ENCODE measurements at places on chromosomes 3 and 15.
A peak's percentile ranks its signal among the peaks of the same experiment; 100 is the strongest.

GRCh38 chr15:38028869-38029268 is 94.4 kb downstream of the TMCO5A start:
- DNase-seq, result peak; percentile 74

DNA sequence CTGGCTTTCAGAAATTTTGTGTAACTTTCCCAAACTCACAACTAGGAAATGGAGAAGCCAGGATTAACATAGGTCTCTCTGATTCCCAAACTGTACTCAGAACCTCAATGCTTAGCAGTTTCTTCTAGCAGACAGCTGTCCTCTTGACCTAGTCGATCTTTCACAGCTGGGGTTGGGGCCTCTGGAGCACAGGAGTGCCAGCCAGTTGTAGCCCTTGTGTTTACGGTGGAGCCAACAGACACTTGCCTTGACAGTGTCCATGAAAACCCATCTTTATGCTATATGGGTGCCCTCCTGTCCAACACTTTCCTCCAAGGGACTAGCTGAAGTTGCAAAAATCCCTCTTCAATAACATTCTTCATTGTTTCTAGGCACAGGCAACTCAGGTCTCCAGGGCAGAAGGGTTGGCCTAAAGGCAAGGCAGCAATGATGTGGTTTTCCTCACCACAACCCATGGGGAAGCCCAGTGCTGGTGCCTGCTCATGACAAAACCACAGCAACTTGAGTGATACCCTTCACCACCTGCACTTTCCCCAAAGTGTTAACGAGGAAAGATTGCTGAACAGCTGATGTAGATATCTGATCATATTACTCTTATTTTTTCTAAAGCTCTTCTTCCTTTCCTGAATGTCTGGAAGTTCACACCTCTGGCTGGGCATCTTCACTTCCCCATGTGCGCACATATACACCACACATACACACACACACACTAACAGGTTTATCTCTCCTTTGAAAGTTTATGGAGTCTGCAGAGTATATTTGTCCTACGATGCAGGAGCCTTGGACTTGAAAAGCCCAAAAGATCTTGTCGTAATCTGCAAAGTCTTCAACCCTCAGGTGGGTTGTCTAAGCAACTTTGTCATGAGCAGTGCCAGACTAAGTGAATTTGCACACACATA is 11.0 kb upstream of the KNG1 start:
- DNase-seq, result no peak

GRCh38 chr3:100761211-100761942 is 52.1 kb downstream of the TFG start:
- DNase-seq, result no peak

DNA sequence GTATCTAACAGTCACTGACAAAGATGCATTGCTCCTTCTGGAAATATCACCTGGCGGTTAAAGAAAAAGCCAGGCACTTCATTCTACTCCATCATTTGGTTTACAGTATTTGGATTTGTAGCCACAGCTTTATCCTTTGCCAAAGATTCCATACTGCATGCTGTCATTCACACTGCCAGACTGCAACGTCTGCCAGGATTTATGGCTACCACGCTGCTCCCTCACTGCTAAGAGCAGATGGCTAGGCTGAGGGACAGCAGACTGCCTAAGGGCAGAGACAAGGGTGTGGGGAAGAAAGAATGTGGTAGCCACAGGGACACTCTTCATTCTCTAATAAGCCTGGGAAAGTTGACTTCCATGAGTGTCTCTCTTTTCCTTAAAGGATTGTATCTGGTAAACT is 1047.0 kb downstream of the TUSC7 start:
- no peak for DNase-seq

DNA sequence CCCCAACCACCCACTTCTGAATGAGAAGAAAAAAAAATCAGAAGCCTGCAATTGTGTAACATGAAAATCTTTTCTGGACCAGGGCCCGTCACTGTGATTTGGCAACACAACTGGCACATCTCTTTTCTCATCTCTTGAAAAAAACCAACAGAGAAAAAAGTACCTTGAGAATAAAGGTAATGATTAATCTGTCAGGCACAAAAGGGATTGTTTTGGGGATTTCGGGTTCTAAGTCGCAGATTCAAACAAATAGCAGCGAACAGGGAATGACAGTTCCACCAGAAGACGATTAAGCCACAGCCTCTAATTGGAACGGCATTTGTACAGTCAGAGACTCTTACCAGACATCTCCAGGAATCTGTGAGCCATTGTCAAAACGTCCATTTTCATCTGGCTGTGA is at the start of gene AQP9:
TSS of gene AQP9 (plus strand) at position 276 of the 400 bp plus-strand sequence. CDS start 185 bp downstream, outside the sequence.
- peak; percentile 90 for DNase-seq

DNA sequence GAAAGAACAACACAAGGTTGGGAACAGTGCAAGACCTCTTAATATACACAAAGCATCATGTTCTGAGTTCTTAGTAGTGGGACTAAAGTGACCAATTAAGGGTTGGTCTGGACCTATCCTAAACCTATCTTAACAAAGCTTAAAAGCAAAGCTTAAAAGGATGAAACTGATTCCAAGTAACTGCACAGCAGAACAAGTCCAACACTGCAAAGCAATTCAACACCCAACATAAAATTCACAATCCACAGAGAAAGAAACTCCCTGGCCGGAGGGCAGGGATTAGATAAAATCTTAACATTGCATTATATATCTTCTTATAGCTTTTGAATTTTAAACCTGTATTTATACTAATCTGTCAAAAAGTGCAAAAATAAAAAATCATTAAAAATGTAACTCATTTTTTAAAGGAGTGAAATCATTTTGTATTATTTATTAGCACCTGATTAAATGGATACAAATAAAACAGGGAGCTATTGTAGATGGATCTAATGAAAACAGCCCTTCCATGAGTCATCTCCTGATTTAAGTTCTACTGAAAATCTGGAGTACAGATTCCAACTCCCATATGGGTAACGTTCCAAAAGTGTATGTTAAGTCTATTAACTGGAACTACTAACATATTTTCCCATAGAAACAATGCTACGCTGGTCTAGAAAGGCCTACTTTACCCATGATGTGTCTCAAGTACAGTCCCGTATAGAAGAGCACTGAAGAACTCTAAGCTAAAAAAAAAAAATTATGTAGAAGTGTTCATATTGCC is 34.9 kb downstream of the PIK3R4 start:
- DNase-seq, result no peak

DNA sequence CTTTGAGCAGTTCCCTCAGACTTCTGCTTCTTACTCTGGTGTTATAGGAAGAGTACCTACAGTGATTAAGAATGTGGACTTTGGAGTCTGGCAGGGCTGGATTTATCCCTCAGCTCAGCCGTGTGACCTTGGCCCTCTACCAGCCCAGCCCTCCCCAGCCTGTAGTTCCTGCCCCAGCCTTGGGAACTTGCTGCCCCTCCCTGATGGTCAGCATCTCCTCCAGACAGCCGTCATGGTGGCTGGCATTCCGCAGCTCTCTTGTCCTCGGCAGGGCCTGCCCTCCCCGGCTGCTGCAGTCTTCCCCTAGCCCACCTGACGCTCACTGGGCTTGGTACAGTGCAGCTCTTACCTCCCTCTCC is 21.9 kb upstream of the CPNE9 start:
- DNase-seq, result no peak

DNA sequence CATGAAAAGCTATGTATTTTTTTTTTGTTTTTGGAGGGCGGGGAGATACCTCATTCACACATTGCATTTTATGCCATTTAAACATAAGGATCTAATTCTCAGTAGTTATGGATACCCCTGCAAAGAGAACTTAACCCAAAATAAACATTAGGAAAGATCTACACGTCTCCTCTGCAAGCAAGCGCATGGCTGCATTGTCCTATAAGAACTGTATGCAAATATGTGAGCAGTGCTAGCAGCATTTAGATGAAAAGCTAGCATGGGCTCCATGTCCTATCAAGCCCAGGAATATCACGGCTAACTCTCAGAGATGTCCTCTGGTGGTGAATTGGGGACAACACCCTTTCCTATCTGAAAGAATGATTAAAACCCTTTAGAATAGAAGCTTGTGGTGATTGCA is 292.8 kb downstream of the MEX3B start:
- no peak for DNase-seq

DNA sequence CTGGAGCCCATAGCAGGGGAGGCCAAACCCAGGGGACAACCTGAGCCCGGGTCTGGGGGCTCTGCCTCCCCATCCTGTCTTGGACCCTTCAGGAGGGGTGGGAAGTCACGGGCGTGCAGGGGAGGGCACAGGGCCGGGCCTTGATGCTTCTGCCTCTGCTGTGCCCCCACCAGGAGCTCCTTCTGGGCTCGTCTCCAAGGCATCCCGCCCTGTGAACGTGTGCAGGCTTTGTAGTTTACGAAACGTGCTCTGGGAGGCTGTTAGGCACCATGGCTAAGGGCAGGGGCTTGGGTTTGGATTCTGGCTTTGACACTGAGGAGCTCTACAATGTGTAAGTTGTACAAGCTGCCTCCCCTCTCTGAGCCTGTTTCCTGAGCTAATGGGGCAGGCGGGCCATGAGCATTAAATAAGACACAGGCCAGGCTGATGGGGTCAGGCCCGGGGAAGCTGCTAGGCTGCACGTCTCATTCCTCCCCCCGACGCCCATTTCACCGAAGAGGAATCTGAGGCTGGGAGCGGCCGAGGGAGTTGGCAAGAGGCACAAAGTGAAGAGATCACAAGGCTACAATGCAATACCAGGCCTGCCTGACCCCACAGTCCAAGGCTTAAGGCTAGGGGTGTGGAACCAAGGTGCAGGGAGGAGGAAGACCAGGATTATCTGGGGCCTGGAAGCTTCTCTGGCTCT is 19.6 kb downstream of the PLXND1 start:
- no peak for DNase-seq

GRCh38 chr3:152120601-152121269 is 148.0 kb upstream of the MBNL1 start:
- no peak for DNase-seq

GRCh38 chr3:11351451-11351850 is 79.3 kb downstream of the ATG7 start:
- DNase-seq, result no peak

DNA sequence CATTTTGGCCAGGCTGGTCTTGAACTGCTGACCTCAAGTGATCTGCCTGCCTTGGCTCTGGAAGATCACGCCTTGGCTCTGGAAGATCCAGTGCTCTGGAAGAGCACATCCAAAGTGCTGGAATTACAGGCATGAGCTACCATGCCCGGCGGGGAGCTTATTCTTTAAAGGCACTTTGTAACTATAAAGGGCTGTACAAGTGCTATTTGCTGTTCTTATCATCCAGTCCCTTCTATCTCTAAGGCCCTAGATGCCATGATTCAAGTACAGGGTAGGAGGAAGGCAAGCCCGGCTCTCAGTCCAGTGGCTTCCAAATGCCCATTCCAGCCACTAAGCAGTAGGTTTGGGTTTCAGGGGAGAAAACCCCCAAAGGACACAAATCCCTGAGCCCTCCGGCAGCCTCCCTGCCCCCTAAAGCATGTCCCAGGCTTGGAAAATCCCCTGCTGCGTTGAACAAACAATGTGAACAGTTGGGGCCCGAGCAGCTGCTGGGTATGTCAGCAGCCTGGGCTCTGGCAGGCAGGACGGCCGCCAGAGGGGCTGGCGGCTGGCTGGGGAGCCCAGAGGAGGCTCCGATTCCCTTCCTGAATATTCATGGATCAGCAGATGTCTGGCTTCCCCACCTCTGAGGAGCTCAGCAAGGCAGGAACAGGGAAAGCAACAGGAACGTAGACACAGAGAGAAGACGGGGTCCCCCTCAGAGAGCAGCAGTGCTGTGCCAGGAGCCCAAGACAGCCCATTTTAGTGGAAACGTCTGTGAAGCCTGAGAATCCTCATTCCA is 7.7 kb downstream of the IGDCC4 start:
- DNase-seq, result no peak

- DNase-seq, result no peak
These were observed 2.2 kb downstream of the ALPK3 start for GRCh38 chr15:84819291-84819768.

- DNase-seq, result peak; percentile 61
These were observed 44.0 kb upstream of the ETV5 start for GRCh38 chr3:186152889-186153292.

- no peak for DNase-seq
These were observed 31.5 kb upstream of the FAM107A start for GRCh38 chr3:58608648-58609047.

DNA sequence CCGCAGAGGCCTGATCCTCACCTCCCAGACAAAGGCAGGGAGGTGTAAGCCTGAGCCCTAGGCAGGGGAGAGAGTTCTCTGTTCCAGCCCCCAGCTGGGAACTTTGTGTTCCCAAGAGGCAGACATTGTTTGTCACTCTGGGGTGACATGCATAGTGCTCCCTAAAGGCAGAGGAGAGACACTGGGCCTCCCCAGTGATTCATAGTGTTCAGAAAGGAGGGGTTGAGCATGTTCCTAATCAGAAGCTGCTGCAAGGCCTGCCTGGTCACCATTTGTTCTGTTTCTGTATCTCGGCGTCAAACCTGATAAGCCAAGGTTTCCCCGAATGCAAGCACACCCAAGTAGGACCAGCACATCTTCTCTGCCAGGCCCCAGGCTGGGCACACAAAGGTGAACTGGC is 24.0 kb upstream of the SLC6A6 start:
- no peak for DNase-seq

- DNase-seq, result no peak
These were observed 23.8 kb downstream of the WDR53 start for GRCh38 chr3:196544491-196544992.

- DNase-seq, result no peak
These were observed 27.4 kb downstream of the SMAD6 start for GRCh38 chr15:66729331-66729951.

GRCh38 chr3:187237741-187238140 is 40.5 kb downstream of the RTP1 start:
- DNase-seq, result no peak

DNA sequence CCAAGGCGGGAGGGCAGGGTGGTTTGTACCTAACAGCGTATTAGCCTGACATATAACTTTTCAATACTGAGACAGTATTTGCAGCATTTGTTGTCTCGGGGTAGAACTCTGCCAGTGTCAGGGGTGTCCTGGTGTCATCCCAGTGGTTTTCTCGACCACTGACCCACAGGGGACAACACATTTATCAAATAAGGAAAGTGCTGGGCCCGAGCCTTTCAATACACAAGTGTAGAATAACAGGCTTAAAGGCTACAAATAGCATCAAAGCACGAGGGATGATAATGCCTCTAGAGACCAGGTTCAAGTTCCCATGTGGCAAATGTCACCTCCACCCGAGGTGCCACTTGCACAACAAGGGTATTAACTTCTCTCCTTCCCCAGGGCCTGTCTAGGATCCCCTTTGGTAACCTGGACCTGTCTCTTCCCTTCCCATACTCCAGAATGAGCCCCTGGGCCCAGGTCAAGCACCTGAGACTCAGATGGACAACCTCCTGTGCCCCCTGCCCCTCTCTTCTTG is 9.5 kb upstream of the SLC6A6 start:
- DNase-seq, result no peak

All from inflammatory macrophage treated with lipopolysaccharide for 1 hour (primary cell).